A549 treated with Mapracorat at 1 μM for 4 hours (cell line): ENCODE measurements at places on chromosomes 1 and 21. TPM values are rescaled to one million over a fixed set of nuclear protein-coding genes. Genes with fewer than 3 reads are reported as not detected.

LGR6 gene
- total RNA-seq, result 0.43 to 0.93 TPM (median 0.71 TPM) in 5 replicates

MYOG gene
- total RNA-seq, result not detected in 5 replicates

TEDDM1 gene
- total RNA-seq, result not detected in 5 replicates

AADACL4 gene
- not detected in 5 replicates for total RNA-seq

PRAMEF18 gene
- total RNA-seq, result not detected in 5 replicates

PTPRC gene
- not detected in 5 replicates for total RNA-seq

AGRN gene
- total RNA-seq, result 70.3 to 123 TPM (median 118 TPM) in 5 replicates

FMO1 gene
- total RNA-seq, result not detected in 5 replicates

HRNR gene
- total RNA-seq, result not detected in 5 replicates

H6PD gene
- 4.7 to 8.0 TPM (median 6.5 TPM) in 5 replicates for total RNA-seq

OR2M2 gene
- not detected in 5 replicates for total RNA-seq

LIN28A gene
- total RNA-seq, result not detected in 5 replicates

DEPDC1 gene
- 10.1 to 15.1 TPM (median 13.5 TPM) in 5 replicates for total RNA-seq

SPATA1 gene
- total RNA-seq, result 1.0 to 1.9 TPM (median 1.1 TPM) in 3 of 5 replicates, not detected in the others

SLFNL1 gene
- 0.04 TPM in 1 of 5 replicates, not detected in the others for total RNA-seq

ZMYM4 gene
- total RNA-seq, result 8.3 to 11.6 TPM (median 10.4 TPM) in 5 replicates

SLC19A2 gene
- total RNA-seq, result 23.0 to 25.8 TPM (median 24.8 TPM) in 5 replicates

MATN1 gene
- 0.11 to 0.26 TPM (median 0.17 TPM) in 4 of 5 replicates, not detected in the other for total RNA-seq

SUSD4 gene
- 0.28 to 0.82 TPM (median 0.48 TPM) in 5 replicates for total RNA-seq

CFAP74 gene
- 0.06 TPM in 1 of 5 replicates, not detected in the others for total RNA-seq

HSD17B7 gene
- total RNA-seq, result 8.0 to 11.3 TPM (median 8.8 TPM) in 5 replicates

SELP gene
- not detected in 5 replicates for total RNA-seq

GBP7 gene
- not detected in 5 replicates for total RNA-seq

PDIK1L gene
- total RNA-seq, result 1.8 to 2.3 TPM (median 1.9 TPM) in 5 replicates

FNDC10 gene
- 5.8 to 8.8 TPM (median 8.1 TPM) in 5 replicates for total RNA-seq

KRTAP11-1 gene
- not detected in 5 replicates for total RNA-seq

DIO1 gene
- not detected in 5 replicates for total RNA-seq

AMPD1 gene
- not detected in 5 replicates for total RNA-seq

MYOM3 gene
- total RNA-seq, result 6.2 to 8.2 TPM (median 6.6 TPM) in 5 replicates

SLAMF7 gene
- 1.3 to 2.9 TPM (median 1.6 TPM) in 5 replicates for total RNA-seq

MANEAL gene
- total RNA-seq, result 21.1 to 25.5 TPM (median 24.9 TPM) in 5 replicates

CLCNKB gene
- 0.10 TPM in 1 of 5 replicates, not detected in the others for total RNA-seq

ICOSLG gene
- 2.9 to 4.4 TPM (median 4.0 TPM) in 5 replicates for total RNA-seq

NFASC gene
- 1.1 to 1.8 TPM (median 1.5 TPM) in 5 replicates for total RNA-seq

LINGO4 gene
- total RNA-seq, result not detected in 5 replicates

KIRREL1 gene
- total RNA-seq, result 19.2 to 26.5 TPM (median 24.4 TPM) in 5 replicates

S100A1 gene
- 0.72 to 1.2 TPM (median 0.93 TPM) in 5 replicates for total RNA-seq

TMEM167B gene
- 7.8 to 10.8 TPM (median 8.1 TPM) in 5 replicates for total RNA-seq
